ENCODE measurements at places on chromosomes 7 and 10. TPM values are rescaled to one million over a fixed set of nuclear protein-coding genes. Genes with fewer than 3 reads are reported as not detected.

DNA sequence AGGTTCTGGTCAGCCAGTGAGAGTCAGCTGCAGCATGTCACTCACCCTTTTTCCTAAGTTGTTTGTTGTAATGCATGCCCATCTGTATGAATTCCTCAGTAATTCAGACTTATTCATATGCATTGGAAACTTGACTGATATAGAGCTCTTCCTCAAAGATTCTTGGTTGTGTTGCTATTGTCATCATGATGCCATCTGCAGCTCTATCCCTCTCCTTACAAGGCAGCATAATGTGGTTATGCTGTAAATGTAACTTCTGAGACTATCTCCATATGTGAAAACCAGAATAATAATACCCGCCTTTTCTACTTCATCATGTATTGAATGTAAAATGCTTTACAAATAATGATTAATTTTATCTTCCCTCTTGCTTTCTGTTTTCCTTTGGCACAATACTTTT is 252.6 kb upstream of the MTPN start:
- no peaks in the 10 kb centered on the region for H3K36me3 ChIP-seq
- no peak overlapping the region for H3K27ac ChIP-seq
- ATAC-seq, result no peak
- no peak overlapping the region for H3K4me3 ChIP-seq

DNA sequence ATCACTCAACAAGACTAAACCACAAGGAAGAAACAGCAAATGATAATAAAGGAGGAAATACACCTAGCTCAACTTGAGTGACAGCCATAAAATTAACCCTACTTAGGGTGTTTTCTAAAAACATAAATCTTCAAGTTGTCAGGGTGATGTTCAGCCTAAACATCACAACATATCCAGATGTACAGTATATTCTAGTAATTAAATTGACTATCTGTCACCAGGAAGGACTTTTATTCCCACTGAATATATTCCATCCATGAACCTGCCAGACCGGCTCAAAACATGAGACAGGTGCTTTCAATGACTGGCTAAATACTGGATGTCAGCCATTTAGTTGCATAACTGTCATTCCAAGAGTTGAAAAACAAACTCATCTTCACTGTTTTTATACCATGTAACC is 298.1 kb upstream of the NEBL start:
- peaks cover 10% of the 10 kb centered on the region for H3K27me3 ChIP-seq
- no peak overlapping the region for H3K27ac ChIP-seq
- no peaks in the 10 kb centered on the region for H3K4me1 ChIP-seq

DNA sequence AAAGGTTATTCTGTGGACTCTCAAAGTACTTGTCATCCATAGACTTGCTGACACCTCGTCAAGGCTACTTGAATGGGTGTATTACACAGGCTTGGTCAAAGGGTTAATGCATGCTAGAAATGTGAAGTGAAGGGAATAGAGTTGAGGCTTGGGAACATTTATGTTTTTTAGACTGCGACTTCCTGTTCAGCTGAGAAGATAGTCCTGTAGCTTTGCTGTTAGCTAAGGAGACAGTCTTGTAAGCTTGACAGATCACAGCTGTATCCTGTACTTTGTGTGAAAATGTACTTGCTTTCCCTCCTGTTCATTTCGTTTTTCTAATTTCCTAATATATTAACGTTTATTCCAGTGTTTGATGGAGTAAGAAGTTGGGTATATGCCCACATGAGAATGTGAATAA is 52.1 kb downstream of the ADD3 start:
- H3K27me3 ChIP-seq, result no peaks in the 10 kb centered on the region
- ATAC-seq, result no peak
- H3K4me1 ChIP-seq, result peaks cover 56% of the 10 kb centered on the region
- peak overlapping the region; percentile 90 for H3K4me3 ChIP-seq
- H3K36me3 ChIP-seq, result no peaks in the 10 kb centered on the region

DNA sequence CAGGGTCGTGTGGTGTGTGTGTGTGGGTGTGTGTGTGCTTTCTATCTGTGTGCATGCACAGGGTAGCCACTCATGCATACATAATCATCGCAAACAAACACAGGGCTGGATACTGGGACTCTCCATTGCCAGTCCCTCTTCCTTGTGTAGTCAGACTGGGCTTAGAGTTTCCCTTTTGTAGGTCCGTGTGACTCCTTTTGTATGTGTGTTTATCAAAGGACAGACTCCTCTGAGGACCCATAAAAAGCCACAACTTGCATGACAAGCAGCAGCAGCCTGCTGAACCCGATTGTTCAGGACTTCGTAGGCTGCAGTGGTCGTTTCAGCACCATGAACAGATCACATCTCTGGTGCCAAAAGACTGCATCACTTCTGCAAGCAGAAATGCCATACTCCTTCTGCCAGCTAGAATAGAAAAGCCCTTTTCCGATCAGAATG is 895 bp downstream of the VSTM2A start:
- peaks cover 4% of the 10 kb centered on the region for H3K36me3 ChIP-seq
- H3K4me1 ChIP-seq, result no peaks in the 10 kb centered on the region
- no peak overlapping the region for H3K27ac ChIP-seq
- H3K4me3 ChIP-seq, result no peak overlapping the region
- no peak for ATAC-seq

DNA sequence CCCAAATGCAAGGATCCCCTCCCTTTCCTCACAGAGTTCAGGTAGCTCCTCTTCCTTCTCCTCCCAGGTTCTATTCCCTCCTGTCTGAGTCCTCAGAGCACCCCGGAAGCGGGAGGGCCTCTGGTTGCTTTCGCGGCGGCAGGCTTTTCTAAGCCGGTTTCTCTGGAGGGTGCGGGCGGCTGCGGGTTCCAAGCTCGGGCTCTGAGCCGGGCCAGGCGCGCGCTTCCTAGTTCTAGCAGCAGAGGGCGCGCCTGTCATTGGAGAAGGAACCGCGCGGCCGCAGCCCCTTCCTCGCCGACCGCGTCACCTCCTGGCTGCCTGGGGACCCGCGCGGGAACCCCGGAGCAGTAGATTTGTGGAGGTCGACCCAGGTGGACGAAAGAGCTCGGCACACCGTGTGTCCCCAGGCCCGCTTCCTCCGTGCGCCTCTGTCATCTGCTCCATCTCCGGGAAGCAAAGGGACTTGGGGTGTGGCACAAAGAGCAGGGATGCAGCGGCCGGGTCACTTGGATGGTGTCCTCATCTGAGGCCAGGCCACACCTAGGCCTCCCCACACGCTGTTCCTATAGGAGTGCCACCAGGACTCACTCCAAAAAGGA is 389.0 kb upstream of the PODXL start:
- ATAC-seq, result no peak
- H3K4me1 ChIP-seq, result no peaks in the 10 kb centered on the region
- no peak overlapping the region for H3K27ac ChIP-seq
- H3K36me3 ChIP-seq, result no peaks in the 10 kb centered on the region
- H3K27me3 ChIP-seq, result peaks cover 35% of the 10 kb centered on the region
- H3K4me3 ChIP-seq, result no peak overlapping the region

GRCh38 chr10:48242171-48242904 is 32.2 kb downstream of the FRMPD2 start:
- H3K4me3 ChIP-seq, result no peak overlapping the region
- H3K4me1 ChIP-seq, result no peaks in the 10 kb centered on the region
- H3K36me3 ChIP-seq, result no peaks in the 10 kb centered on the region
- no peak overlapping the region for H3K27ac ChIP-seq
- H3K27me3 ChIP-seq, result peaks cover 5% of the 10 kb centered on the region

The CALY gene
- total RNA-seq, result not detected

GRCh38 chr10:13750299-13751190 is 163.8 kb downstream of the PRPF18 start:
- H3K36me3 ChIP-seq, result no peaks in the 10 kb centered on the region
- no peaks in the 10 kb centered on the region for H3K4me1 ChIP-seq
- H3K27ac ChIP-seq, result no peak overlapping the region

DNA sequence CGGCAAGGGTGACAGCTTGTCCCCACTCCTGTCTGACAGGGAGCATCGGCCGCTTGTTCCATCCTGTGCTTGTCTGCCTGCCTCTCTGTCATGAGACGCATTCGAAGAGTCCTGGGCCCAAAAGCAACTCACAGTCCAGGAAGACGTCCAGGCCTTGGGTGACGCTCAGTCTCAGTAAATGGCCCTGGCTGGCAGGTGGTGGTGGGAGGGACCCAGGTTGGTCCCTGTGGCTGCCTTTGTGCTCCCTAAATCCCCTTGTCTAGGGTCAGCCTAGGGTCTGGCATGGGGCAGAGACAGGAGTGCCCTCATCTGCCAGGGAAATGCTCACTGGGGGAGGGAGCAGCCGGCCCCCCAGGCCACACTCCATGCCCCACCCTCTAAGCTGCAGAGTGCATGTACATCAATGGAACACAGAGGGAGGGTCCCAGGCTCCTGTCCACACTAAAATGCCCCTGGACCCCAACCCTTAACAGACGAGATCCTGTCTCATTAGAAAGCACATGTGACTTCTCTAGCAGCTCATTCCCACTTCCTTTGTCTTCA is 295.2 kb upstream of the ZNF32 start:
- H3K4me1 ChIP-seq, result no peaks in the 10 kb centered on the region
- ATAC-seq, result no peak

GRCh38 chr10:23344241-23344841 is at the start of gene C10orf67:
Gene C10orf67, minus strand, starts transcription at chr10:23344797. Its CDS starts 23 bp downstream, at chr10:23344774.
- peak within 1 kb of the TSS; percentile 92 for H3K27ac ChIP-seq
- peaks cover 24% of the 10 kb centered on the region for H3K4me1 ChIP-seq
- H3K36me3 ChIP-seq, result no peaks in the 10 kb centered on the region
- peak within 1 kb of the TSS; percentile 93 for H3K4me3 ChIP-seq
- peak; percentile 35 for ATAC-seq

The ORC5 gene
- 15.6 TPM for total RNA-seq

GRCh38 chr7:1355568-1356340 is 103.5 kb downstream of the MICALL2 start:
- H3K36me3 ChIP-seq, result no peaks in the 10 kb centered on the region
- ATAC-seq, result no peak
- H3K4me3 ChIP-seq, result no peak overlapping the region
- H3K27me3 ChIP-seq, result peaks cover 3% of the 10 kb centered on the region
- no peak overlapping the region for H3K27ac ChIP-seq

DNA sequence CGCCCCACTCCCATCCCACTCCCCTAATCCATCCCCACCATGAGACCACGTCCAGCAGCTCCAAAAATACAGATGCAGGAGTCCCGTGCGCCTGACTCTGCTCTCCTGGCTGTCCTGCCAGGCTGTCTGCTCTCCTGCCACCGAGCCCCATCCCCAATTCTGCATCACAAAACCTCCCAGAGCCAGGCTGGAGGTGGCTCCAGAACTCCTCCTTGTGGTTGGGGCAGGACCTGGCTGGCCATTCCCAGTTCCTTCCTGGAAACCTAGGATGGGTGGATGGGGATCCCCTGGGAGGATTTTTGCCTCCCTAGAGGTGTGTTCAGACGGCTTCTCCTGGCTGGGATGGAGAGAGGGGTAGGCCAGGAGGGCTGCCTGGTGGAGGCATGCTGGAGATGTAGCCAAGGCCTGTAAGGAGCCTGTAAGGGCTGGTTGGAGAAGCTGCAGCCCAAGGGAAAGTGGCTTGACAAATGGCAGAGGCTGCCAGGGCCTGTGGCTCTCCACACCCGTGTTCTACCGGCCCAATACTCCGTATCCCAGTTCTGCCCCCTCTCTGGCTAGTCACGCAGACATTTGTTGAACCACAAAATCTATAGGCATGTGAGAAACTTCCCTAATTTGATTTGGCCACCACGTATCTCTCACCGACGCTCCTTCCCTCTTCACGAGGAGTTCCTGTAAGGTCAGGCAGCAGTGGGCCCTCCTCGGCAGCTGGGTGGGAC is 99.3 kb downstream of the ARHGAP22 start:
- H3K4me1 ChIP-seq, result no peaks in the 10 kb centered on the region
- no peak overlapping the region for H3K27ac ChIP-seq
- H3K27me3 ChIP-seq, result peaks cover 6% of the 10 kb centered on the region
- H3K36me3 ChIP-seq, result no peaks in the 10 kb centered on the region
- ATAC-seq, result no peak

GRCh38 chr7:30681815-30682211 is 443 bp downstream of the CRHR2 start:
- H3K4me1 ChIP-seq, result peaks cover 6% of the 10 kb centered on the region
- H3K4me3 ChIP-seq, result peak overlapping the region; percentile 67
- peaks cover 46% of the 10 kb centered on the region for H3K27me3 ChIP-seq
- peak; percentile 29 for ATAC-seq
- H3K36me3 ChIP-seq, result no peaks in the 10 kb centered on the region

- no peak overlapping the region for H3K4me3 ChIP-seq
- no peaks in the 10 kb centered on the region for H3K36me3 ChIP-seq
- H3K27ac ChIP-seq, result no peak overlapping the region
- H3K27me3 ChIP-seq, result peaks cover 18% of the 10 kb centered on the region
- ATAC-seq, result no peak
- peaks cover 7% of the 10 kb centered on the region for H3K4me1 ChIP-seq
Measured at GRCh38 chr10:11713186-11713743, 28.9 kb upstream of the ECHDC3 start.

DNA sequence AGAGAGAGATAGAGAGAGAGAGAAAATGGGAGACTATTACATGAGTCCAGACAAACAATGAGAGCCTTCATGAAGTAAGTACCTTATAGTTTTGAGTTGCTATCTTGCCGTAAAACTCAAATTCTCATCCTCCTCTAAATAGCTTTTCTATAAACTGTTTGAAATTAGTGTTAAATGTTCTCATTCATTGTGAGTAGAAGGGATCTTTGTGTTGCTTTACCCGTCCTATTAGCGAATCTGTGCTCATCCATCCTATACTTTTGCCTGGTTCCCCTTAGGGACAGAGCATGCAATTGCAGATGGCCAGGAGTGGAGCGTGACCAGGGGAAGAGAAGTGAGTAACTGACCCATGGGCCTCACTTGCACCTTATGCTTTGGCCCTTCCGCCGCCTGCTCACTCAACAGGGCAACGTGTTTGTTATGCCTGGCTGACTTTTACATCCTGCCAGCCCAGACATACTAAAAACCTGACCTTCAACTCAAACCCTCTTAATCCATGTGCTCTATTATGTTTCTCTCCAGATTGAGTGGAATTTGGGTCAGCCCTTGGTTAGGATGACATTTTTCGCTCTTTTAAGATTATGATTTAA is 244.2 kb upstream of the YAE1 start:
- H3K27ac ChIP-seq, result no peak overlapping the region
- no peaks in the 10 kb centered on the region for H3K36me3 ChIP-seq
- peaks cover 6% of the 10 kb centered on the region for H3K27me3 ChIP-seq

DNA sequence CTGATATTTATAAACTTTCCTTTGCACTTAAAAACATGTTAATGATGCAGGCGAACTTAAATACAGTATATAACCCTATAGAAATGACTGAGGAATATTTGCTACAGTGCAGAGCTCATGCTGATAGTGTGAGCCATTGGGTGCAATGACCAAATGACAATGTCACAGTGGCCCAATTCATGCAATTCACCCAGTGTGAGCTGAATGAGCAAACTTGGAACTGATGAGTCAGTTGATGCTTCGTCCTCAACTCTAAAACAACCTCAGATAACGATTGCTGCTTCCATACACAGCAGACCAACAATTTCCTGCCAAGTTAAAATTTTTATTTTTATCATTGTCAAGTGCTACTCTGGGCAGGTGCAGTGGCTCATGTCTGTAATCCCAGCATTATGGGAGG is 12.1 kb upstream of the ZC3HAV1L start:
- H3K27ac ChIP-seq, result no peak overlapping the region
- H3K4me1 ChIP-seq, result peaks cover 33% of the 10 kb centered on the region
- peak; percentile 90 for ATAC-seq
- peaks cover 100% of the 10 kb centered on the region for H3K36me3 ChIP-seq
- no peaks in the 10 kb centered on the region for H3K27me3 ChIP-seq

DNA sequence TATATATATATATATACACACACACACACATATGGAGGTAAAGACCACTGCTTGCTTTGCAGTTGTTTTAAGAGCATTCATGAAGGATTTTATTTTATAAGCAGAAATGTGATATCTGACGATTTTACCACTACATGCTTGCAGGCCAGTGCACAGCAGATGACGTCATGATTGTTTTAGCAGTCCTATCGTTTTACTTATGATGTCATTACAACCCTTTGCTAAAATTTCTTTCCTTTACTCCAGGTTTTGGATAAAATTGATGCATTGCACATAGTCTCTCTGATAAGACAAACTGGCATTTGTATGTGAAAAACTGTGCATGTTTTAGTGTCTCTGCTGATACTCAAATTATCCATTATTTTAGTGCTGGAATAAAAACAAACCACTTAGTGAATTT is 9.2 kb downstream of the EGFR start:
- no peak overlapping the region for H3K27ac ChIP-seq
- ATAC-seq, result no peak
- no peaks in the 10 kb centered on the region for H3K4me1 ChIP-seq
- H3K36me3 ChIP-seq, result no peaks in the 10 kb centered on the region
